ENCODE measurements at places on chromosomes 5 and 9.

DNA sequence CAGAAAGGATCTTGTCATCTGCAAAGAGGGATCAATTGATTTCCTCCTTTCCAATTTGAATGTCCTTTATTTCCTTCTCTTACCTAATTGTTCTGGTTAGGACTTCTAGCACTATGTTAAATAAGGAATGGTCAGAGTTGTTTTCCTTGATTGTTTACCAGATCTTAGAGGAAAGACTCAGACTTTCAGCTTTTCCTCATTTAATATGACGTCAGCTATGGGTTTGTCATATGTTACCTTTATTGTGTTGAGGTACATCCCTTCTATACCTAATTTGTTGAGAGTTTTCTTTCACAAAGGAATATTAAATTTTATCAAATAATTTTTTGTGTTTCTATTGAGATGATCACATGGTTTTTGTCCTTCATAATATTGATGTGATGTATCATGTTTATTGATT, 656.5 kb upstream of the GRAMD2B start:
- no peak for DNase-seq

GRCh38 chr9:61671276-61671973, 481.6 kb downstream of the SPATA31A7 start:
- DNase-seq: no peak

DNA sequence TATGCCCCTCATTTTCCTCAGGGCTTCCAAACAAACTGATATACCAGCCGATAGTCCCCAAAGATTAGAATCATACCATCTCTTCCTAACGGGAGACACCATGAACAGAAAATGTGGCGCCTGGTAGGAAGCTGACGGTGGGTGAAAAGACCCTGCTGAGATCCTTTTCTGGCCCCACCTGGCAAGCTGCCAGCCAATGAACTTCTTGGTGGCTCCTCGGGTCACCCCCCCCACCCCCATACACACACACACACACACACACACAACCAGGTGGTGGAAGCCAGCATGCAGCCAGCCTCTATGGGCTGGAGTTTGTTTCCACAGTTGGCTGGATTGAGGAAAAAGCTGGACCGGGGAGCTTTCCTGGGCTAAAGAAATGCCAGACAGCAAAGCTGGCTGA, 4.8 kb upstream of the CCIN start:
- DNase-seq: no peak

- DNase-seq: no peak
Observed at GRCh38 chr9:21527579-21527978, 45.5 kb upstream of the IFNE start.

GRCh38 chr9:15298362-15298761, 8.7 kb downstream of the TTC39B start:
- DNase-seq: no peak

- DNase-seq: no peak
Observed at GRCh38 chr5:152181461-152181860, 223.6 kb downstream of the NMUR2 start.

DNA sequence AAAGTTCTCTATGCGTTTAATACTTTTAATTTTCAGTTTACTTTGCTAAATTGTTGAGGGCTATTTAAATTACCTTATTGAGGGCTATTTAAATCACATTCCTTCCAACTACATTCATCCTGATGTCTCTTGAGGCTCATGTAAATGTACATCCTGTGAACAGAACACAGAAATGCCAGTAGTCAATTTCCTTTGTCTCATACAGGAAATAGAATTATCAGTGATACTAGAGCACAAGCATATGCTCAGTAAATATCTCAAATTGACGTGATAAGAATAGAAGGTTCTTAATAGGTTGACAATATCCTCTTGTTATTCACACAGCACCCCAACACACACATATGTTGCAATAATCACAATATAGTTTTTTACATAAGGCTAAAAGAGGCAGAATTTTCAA, 449.0 kb downstream of the CYLC2 start:
- DNase-seq: no peak

- no peak for DNase-seq
Observed at GRCh38 chr9:136127313-136127712, 8.6 kb upstream of the TMEM250 start.

DNA sequence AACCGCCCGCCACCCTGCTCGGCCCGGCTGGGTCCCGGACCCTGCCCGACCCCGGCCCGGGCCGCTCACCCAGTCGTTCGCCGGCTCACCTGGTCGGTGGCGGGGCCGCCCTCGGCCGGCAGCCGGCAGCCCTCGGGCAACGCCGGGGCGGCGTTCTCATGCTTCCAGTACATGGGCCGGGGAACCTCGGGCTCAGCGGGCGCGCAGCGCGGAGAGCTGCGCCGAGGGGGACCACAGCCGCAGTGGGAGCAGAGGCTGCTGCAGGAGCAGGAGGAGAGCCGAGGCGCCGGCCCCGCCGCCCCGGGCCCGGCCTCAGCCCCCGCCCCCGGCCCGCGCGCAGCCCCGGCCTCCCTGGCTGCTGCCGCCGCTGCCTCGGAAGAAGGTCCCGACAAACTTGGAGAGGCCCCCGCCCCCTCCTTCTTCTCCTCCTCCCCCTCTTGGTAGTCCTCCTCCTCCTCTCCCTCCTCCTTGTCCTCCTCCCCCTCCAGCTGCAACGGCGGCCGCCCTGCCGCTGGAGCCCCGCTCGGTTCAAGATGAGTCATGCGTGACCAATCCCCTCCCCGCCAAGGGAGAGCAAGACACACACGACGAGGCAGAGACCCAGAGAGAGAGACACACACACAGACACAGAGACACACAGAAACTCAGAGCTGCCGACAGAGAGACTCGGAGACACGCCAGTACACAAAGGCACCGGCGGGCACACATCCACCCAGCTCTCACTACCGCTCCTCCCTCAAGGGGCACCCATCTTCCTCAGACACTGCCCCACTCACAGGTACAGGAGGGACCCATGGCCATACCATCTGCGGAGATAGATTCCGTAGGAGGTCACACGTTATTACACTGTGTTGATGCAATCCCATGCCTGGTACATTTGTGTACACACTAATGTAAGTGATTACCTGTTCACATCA, at the start of gene LHX6:
LHX6 (minus strand) TSS at position 390 of the 917 bp plus-strand sequence; CDS start at position 173, 217 bp downstream.
- DNase-seq: no peak

DNA sequence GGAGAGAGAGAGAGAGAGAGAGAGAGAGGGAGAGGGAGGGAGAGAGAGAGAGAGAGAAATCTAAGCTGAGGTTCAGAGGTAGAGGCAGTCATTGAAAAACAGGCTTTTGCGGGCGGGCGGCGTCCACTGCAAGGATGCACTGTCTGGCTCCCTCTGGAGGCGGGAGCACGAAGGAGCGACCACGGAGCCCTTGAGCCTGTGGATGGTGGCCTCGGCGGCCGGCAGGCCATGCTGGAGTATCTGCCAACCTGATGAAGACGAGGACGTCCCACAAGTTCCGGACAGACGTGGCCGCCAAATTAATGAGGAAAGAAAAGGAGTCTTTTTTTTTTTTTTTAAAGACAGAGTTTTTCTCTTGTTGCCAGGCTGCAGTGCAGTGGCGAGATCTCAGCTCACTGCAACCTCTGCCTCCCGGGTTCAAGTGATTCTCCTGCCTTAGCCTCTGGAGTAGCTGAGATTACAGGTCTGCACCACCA, 2.2 kb upstream of the CCDC125 start:
- peak; percentile 26 for DNase-seq

DNA sequence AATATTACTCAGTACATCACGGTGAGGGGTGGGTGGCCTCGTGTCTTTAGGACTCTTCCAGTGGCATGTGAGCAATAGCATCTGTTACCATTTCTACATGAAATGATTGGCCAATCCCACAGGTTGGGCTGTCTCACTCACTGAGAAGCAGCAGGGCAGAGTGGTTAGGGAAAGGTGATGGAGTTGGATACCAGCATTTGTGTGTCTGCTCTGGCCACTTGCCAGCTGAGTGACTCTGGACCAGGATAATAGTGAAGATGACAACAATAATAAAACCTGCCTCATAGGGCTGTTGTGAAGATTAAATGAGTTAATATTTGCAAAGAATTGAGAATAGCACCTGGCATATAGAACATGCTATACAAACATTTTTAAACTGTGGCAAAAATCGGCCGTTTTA, 42.0 kb downstream of the IQGAP2 start:
- no peak for DNase-seq

DNA sequence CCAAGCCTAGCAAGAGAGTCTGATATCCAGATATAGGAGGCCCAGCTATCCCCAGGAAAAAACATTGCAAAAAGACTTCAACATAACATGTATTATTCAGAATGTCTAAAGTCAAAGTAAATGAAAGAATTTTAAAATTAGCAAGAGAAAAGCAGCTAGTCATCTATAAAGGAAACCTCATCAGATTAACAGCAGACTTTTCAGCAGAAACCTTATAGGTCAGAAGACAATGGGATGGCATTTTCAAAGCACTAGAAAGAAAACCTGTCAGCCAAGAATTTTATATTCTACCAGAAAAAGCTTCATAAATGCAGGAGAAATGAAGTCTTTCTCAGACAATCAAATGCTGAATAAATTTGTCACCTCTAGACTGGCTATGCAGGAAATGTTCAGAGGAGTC, 9.9 kb downstream of the OR1L3 start:
- no peak for DNase-seq

Measured in GF-D8 (cell line).